Muscle of leg (tissue), 16 donors: ENCODE measurements at places on chromosomes 7 and 10. TPM values are rescaled to one million over a fixed set of nuclear protein-coding genes. Genes with fewer than 3 reads are reported as not detected.

GPR26 gene
- not detected for total RNA-seq

DNA sequence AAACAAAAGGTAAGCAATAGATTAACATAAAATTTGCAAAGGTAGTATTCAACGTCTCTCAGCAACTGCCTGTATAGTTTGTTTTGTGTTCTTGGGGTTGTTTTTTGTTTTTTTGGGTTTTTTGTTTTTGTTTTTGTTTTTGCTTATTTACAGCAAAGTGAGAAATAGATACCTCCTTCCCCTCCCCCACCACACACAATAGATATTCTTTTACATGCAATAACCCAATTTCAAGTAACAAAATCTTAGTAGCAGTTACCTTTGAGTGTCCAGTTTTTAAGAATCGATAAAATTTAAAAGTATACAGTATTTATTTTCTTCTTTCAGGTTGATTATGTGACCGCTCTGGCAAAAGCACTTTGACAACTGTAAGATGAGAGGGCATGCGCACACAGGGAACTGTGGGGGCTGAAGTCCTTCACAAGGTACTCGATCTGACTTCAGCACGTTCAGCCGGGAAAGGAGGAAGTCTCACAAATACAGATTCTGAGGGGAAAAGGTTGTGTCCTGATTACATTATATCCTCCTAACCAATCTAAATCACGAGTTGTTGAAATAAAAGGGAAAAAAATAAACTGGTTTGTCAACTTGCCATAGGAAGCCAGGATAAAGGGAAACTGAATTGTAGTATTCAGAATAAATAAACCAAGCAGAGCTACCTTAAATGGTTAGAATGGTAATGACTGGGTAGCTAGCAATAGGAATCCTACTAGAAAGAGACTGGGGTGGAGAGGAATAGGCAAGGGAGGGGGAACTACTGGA lies 47.8 kb downstream of the CPEB3 start:
- no peaks in the 10 kb centered on the region for H3K36me3 ChIP-seq
- peak overlapping the region; percentile 40 for H3K4me3 ChIP-seq
- H3K4me1 ChIP-seq = peaks cover 11% of the 10 kb centered on the region
- peak overlapping the region; percentile 47 for H3K27ac ChIP-seq
- peak; percentile 82 for DNase-seq

GRCh38 chr10:27527666-27528295 lies 23.7 kb downstream of the RAB18 start:
- H3K27me3 ChIP-seq = no peaks in the 10 kb centered on the region
- H3K27ac ChIP-seq = peak overlapping the region; percentile 77
- no peak overlapping the region for H3K4me3 ChIP-seq
- peaks cover 4% of the 10 kb centered on the region for H3K4me1 ChIP-seq
- peak; percentile 65 for DNase-seq
- no peaks in the 10 kb centered on the region for H3K36me3 ChIP-seq

GRCh38 chr10:78759456-78760120 lies 309.2 kb upstream of the ZMIZ1 start:
- H3K4me3 ChIP-seq = no peak overlapping the region
- H3K27me3 ChIP-seq = peaks cover 15% of the 10 kb centered on the region
- H3K4me1 ChIP-seq = peaks cover 48% of the 10 kb centered on the region
- H3K36me3 ChIP-seq = no peaks in the 10 kb centered on the region
- DNase-seq = no peak

DNA sequence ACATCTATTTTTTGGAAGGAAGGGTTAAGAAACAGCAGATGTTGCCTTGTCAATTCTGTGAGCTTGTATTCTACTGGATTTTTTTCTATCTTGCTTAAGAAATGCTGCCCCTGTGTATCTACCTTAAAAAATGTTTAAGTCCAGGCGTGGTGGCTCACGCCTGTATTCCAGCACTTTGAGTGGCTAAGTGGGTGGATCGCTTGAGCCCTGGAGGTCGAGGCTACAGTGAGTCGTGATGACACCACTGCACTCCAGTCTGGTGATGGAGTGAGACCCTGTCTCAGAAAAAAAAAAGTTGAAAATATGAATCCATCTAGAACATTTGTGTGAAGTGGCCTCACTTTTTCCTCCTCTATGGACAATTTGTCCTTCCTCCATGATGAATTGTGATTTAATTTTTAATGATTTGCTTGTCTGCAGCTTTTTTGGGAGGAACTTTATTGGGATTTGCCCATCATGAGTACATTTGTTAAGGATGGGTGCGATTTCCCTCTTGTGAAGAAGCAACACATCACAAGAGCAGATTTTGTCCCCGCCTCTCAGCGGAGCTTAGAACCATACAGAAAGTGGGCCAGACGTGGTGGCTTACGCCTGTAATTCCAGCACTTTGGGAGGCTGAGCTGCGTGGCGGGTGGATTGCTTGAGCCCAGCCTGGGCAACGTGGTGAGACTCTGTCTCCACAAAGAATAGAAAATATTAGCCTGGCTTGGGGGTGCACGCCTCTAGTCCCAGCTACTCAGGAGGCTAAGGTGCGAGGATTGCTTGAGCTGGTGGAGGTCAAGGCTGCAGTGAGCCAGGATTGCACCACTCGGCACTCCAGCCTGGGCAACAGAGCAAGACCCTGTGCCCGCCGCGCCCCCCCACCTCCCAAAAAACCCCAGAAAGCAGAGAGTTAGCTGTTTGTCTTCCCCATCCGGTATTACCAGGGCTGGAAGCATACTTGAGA lies 57.7 kb downstream of the DNAJB6 start:
- H3K4me3 ChIP-seq = no peak overlapping the region
- H3K4me1 ChIP-seq = peaks cover 51% of the 10 kb centered on the region
- no peak overlapping the region for H3K27ac ChIP-seq
- no peaks in the 10 kb centered on the region for H3K27me3 ChIP-seq
